ENCODE measurements at places on chromosomes 3 and 15.

- no peak for DNase-seq
Measured at GRCh38 chr15:31435912-31436628, 109.4 kb downstream of the KLF13 start.

DNA sequence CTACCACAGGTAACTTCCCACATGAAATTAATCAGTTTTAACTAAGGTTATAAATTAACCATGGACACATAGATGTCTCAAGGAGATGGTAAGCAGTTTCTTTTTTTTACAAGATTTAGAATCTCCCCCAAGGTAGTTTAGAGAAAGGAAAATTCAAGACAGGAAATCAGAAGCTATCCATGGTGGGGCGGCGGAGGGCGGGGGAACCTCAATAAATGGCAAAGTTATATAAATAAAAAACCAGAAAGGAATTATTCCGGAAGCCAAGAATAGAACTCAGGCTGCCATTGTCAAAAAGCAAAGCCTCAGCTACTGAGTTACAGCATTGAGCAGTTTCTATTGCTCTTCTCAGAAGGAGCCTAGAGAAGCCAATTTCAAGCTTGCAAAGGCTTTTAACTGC is 172.1 kb upstream of the SMAD3 start:
- no peak for DNase-seq

DNA sequence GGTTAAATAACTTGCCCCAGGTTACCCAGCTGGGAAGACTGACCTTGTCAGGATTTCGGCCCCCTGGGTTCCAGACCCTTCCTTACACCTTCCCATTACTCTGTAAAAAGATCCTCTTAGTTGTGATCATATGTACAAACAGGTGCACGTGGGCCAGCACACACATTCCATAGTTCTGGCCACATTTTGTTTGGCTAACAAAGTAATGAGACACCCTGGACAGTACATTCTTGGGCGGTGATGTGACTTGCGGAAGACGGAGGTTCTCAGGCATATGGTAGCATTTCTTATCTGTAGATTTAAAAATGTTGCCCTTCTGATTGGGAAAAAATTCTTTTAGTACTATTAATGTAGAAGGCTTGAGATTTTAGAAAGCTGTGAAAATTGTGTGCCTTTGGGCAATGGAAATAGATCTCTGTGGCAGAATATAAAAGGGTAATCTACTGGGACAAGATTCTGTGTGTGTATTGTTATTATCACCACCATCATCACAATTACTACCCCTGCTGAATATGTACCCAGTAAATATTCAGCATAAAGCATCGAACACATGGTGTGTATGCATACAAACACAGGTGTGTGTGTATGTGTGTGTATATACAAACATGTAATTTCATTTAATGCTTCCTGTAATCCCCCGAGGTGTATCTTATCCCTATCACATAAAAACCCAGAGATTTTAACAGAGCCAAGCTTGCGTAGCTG is 205.4 kb upstream of the UBE2E1 start:
- no peak for DNase-seq

DNA sequence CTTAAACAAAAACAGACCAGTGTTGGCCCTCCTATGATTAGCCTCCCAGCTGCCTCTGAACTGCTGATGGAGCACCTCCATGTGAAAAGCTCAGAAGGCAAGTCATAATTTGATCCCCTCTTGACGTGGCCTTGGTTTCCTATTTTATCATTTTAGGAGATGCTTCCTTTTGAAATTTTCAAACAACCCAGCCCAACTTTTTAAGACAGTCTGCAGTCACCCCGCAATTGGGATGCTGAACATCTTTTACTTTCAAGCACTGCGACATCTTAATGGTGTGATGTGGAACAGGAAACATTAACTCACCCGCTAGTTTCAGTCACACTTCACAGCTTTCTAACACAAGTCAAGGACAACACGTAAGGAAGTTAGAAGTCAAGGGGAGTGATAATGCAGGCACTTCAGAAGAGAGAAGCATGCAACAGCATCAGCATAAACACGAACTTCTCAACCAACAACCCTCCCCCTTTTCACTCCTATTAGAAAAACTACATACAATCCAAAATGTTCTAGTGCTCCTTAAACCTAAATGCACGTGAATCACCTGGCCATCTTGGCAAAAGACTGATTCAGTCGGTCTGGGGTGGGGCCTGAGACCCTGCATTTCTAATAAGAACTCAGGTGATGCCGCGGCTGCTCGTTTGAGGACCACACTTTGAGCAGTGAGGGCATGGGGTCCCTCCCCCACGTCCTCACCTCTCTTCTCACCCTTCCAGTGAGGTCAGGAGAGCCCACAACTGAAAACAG is 161.5 kb downstream of the FOXP1 start:
- no peak for DNase-seq

DNA sequence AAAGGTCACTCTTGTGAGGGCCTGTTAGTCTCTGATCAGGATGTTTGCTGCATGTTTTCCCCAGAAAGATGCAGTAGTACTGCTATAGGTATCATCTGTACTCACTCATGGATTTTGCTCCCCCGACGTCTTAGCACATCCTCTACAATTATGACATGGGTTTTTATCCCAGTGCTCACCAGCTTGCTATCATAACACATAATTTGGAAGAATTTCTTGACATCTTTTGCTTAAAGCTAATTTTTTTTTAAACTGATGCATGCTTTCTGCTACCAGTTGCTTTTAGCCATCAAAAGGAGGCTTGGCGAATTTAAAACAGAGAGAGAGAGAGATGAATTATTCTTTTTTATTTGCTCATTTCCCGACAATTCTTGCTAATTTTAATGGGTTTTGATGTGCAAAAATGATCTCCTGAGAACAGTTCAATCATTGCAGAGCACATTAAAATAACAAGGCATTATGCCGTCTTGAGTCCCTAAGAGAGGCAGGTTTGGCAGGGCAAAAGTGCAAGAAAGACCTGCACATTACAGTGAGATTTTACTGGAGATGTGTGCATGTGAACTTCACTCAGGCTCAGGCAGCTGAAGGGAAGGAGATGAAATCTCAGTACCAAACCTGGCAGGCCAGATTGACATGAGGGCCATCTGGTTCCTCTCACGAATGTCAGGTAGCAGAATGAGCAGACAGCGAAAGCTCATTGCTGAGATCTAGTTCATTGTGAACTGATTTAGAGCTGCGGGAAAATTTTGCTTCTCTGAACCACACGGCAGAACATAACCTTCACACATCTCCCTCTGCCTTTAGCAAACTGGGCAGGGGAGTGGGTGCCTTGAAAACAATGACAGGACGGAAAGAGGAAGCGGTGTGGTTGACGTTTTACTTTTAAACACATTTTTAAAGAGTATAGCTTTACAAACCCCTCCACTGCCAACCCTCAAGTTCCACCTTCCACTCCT is 25.9 kb upstream of the GOLGA8B start:
- DNase-seq, result no peak

GRCh38 chr3:171982828-171983227 is 56.5 kb upstream of the FNDC3B start:
- DNase-seq, result no peak

DNA sequence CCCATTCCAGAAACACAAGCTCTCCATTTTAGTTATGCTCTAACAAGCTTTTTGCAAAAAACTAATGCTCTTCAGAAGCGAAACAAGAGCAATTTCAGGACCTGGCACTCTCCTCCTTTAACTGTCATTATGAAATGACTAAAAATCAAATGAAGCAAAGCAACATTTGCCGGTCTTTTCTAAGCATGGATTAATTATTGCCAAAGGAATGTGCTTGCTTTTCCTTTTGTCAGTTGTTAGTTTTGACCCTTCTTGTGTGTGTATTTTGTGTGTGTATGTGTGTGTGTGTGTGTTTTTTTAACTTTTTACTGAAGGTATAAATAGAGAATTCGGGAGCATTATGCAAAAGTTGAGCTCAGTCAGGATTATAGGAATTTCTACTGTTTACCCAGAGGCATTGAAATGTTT is 509.1 kb downstream of the TUSC7 start:
- DNase-seq, result no peak

Data from dorsolateral prefrontal cortex (tissue), 122 donors.